ENCODE measurements at places on chromosomes 11 and 22. TPM values are rescaled to one million over a fixed set of nuclear protein-coding genes. Genes with fewer than 3 reads are reported as not detected.

Gene SPI1
- 21.6 TPM for polyA plus RNA-seq

Gene DEUP1
- polyA plus RNA-seq = not detected

Gene MYBPC3
- 1.4 TPM for polyA plus RNA-seq

Gene KCNE3
- polyA plus RNA-seq = 9.6 TPM

Gene FJX1
- not detected for polyA plus RNA-seq

Gene SCGB2A2
- not detected for polyA plus RNA-seq

Gene SMIM38
- not detected for polyA plus RNA-seq

Gene CASP5
- polyA plus RNA-seq = 25.4 TPM

Gene TESMIN
- polyA plus RNA-seq = 2.3 TPM

Gene CCDC87
- not detected for polyA plus RNA-seq

Gene OR8A1
- polyA plus RNA-seq = not detected

Gene NCR3LG1
- 4.6 TPM for polyA plus RNA-seq

Gene SAA1
- polyA plus RNA-seq = 250 TPM
